Hepatocyte (in vitro differentiated cells): ENCODE measurements at places on chromosomes 11 and 22. TPM values are rescaled to one million over a fixed set of nuclear protein-coding genes. Genes with fewer than 3 reads are reported as not detected.

KCNK7 gene
- not detected in 2 replicates for total RNA-seq

SORL1 gene
- 26.5 and 29.2 TPM in 2 replicates for total RNA-seq

OR51B2 gene
- total RNA-seq = not detected in 2 replicates

OR4A16 gene
- not detected in 2 replicates for total RNA-seq

APOBEC3F gene
- 1.2 and 4.7 TPM in 2 replicates for total RNA-seq

PRAME gene
- total RNA-seq = not detected in 2 replicates

PICALM gene
- 197 and 248 TPM in 2 replicates for total RNA-seq

RTN3 gene
- 85.4 and 89.9 TPM in 2 replicates for total RNA-seq

MMP12 gene
- total RNA-seq = 0.57 and 0.96 TPM in 2 replicates

B3GAT1 gene
- total RNA-seq = 0.17 and 0.20 TPM in 2 replicates

RAB6A gene
- total RNA-seq = 99.5 and 103 TPM in 2 replicates

HSPB2 gene
- not detected in 2 replicates for total RNA-seq

TESMIN gene
- 1.5 and 1.8 TPM in 2 replicates for total RNA-seq

BTG4 gene
- total RNA-seq = not detected in 2 replicates

ENTHD1 gene
- total RNA-seq = not detected in 2 replicates

MS4A4A gene
- 1.8 and 5.3 TPM in 2 replicates for total RNA-seq

PDGFB gene
- 3.9 and 4.3 TPM in 2 replicates for total RNA-seq

DEPDC7 gene
- 21.3 and 21.5 TPM in 2 replicates for total RNA-seq

TTLL12 gene
- 39.6 and 40.9 TPM in 2 replicates for total RNA-seq

OR56A1 gene
- total RNA-seq = 0.07 and 0.08 TPM in 2 replicates

ANKK1 gene
- total RNA-seq = 0.43 TPM in 1 of 2 replicates, not detected in the other

CDC42EP2 gene
- total RNA-seq = 19.5 and 21.7 TPM in 2 replicates

LRRC56 gene
- 0.64 and 1.6 TPM in 2 replicates for total RNA-seq

PHLDB1 gene
- total RNA-seq = 45.8 and 51.8 TPM in 2 replicates
